Muscle of leg (tissue), 16 donors: ENCODE measurements at places on chromosomes 2 and 18. TPM values are rescaled to one million over a fixed set of nuclear protein-coding genes. Genes with fewer than 3 reads are reported as not detected.

DNA sequence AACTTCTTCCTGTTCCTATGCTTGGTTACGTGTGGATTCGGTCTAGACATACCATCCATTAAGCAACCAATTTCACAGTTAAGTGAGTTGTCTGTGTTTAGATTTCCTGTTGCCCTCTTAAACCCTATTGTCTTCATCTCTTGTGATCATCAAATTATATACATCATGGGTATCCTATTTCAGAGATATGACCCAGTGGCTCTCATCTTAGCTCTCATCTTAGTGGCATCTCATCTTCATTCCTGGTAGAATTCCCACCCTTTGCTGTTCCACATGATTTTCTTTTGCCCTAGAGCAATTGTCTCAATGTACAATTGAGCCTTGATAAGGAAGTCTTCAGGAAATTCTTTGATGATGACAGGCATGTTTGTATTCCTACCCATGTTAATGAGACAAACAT, 29.4 kb upstream of the FN1 start:
- no peak for DNase-seq

- no peak for DNase-seq
These were observed 77.5 kb upstream of the SALL3 start for GRCh38 chr18:78901923-78902794.

NETO1 gene
- polyA plus RNA-seq: not detected

BMP10 gene
- polyA plus RNA-seq: not detected
